ACHN (cell line): ENCODE measurements at places on chromosomes 3 and 15.
A peak's percentile ranks its signal among the peaks of the same experiment; 100 is the strongest.

DNA sequence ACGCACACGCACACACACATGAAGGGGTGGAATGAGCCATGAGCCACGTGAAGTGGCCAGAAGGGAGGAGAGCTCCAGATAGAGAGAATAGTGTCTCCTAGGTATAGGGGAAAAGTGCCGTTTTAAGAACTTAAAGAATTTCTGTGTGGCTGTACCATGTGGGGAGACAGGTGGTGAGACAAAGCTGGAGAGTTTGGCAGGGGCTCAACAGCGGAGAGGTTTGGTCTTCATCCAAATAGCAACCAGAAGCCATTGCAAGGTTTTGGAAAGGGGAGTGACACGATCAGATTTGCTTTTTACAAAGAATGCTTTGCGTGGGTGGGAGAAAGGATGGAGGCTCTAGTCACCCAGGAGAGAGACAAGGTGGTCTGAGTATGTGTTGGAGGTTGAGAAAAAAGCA is 146.0 kb downstream of the IL20RB start:
- DNase-seq, result no peak

- DNase-seq, result no peak
Observed at GRCh38 chr3:156751461-156752025, 74.6 kb upstream of the LEKR1 start.

- DNase-seq, result peak; percentile 19
Observed at GRCh38 chr3:195897853-195898415, 10.4 kb downstream of the TNK2 start.

DNA sequence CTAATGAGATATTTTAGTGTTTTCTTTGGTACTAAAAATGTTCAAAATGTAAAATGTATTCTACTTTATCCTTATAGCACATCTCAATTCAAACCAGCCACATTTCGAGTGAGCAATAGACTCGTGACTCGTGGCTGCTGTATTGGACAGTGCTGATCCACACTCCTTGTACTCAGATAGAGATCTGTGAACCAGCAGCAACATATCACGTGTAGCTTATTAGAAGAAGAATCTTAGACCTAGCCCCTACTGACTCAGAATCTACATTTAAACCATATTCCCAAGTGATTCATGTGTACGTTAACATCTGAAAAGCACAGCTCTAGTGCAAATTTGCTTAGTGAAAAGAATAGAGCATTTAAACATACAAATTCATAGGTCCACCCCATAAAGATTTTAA is 130.9 kb downstream of the IL1RAP start:
- DNase-seq, result no peak

- DNase-seq, result peak; percentile 93
Observed at GRCh38 chr3:61251174-61251972, at the start of gene FHIT. TSS of gene FHIT (minus strand) at chr3:61251452.

GRCh38 chr3:98582042-98582441 is 11.4 kb downstream of the CPOX start:
- no peak for DNase-seq

- DNase-seq, result no peak
Observed at GRCh38 chr3:114192136-114192535, 13.3 kb upstream of the DRD3 start.

- DNase-seq, result no peak
Observed at GRCh38 chr3:156837115-156837514, 11.0 kb downstream of the LEKR1 start.

DNA sequence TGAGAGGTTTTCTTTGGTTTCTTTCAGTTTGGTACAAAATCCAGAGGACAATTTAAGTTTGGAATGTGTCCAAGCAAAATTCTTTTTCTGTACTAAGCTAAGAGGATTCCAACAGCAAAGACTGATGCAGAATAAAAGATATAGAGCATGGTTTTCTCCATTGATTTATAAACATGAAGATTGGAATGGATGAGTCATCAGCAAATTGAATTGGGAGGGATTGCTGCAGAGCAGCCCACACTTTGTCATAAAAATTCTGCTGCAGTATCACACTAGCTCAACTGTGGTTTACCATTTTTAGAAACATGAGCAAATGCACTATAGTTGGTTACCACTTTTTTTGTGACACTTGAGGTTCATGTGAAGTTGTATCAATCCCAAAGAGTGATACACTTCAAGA is 16.1 kb upstream of the LARP6 start:
- no peak for DNase-seq

DNA sequence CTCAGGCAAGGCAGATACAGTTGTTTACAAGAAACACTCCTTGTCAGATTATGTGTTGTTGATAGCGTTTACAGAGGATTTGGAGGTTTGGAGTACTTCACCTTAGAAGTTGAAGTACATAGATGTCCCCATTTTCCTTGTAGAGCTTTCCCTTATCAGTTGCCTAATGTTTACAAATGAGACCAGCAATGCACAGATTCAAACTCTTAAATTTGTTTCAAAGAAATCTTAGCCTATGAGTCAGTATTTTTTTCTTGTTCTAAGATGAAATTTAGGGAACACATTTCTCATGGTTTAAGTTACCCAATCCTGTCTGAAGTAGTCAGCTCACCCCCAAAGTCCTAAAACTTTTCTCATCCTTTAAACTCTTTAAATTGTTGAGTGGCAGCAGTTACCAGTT is 6.3 kb upstream of the EIF5A2 start:
- DNase-seq, result no peak

GRCh38 chr3:56917361-56918110 is 115.8 kb upstream of the ARHGEF3 start:
- DNase-seq, result no peak

DNA sequence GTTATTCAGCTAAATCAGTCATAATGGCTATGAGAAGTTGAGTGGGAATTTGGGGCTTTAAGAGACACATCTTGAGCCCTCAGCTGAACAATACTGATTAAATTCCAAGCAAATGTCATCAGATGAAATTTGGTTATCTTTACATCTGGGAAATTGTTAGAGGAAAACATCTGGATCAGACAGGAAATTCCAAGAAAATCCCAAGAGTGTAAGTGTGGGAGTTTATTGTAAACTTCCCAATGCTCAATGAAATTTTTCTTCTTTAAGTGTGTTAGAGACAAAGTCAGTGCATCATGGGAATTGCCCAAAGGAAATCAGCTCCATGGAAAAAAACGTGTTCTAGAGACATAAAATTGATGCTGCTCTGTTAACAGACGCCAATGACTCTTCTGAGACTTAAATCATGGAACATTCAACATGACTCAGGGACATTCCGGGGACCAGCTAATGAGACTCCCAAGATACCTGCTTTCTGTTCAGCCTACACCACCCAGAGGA is 19.8 kb upstream of the DCLK3 start:
- no peak for DNase-seq

GRCh38 chr3:179840985-179841384 is 188.1 kb downstream of the USP13 start:
- peak; percentile 88 for DNase-seq

DNA sequence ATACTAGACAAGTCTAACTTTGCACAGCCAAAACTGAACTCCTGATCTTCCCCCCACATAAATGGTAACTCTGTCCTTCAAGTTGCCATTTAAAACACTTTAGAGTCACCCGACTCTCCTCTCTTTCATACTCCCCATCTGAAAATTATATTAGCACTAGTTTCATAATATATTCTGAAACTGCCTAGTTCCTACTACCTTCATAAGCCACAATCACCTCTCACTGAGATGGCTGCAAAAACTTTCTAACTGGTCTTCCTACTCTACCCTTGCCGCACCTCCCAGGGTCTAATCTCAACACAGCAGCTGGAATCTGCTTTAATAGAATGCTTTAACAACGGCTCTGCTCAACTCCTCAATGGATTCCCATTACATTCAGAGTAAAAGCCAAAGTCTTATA is 55.0 kb downstream of the GLB1 start:
- no peak for DNase-seq

- DNase-seq, result no peak
Observed at GRCh38 chr3:151789853-151790463, 24.0 kb upstream of the AADAC start.

DNA sequence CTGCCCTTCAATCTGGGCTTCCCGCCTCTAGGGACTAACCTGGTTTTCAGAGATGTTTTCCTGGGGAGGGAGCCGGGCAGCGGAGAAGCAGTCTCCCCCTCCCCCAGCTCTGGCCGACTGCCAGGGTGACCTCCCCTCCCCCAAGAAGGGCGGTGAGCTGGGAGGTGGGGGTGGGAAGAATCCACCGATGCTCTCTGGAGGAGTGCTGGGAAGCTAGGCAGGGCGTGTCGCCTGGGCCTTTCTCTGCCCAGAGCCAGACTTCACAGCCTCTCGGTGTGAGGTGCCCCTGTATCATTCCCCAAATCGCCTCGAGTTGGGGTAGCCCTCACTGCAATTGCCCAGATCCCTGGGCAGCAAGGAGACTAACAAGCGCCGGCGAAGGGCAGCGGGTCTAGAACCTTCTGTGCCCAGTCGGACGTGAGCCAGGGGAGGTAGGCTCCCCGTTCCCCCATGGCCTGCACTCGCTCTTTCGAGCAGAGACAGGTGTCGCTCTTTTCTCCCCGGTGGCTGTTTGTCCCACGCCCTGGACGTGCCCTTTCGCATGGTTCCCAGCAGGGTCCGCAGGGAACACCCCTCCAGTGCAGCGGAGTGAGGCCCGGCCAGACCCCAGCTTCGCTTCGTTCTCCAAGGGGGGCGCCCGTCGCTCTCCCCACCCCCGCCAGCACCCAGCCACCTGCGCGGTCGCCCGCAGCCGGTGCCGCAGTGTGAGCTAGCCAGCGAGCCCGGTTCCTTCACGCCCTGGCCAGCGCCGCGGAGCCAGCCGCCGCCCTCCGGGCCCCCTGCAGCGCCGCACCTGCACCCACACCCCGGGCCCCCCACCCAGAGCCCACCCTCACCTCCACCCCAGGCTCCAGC is 1.1 kb downstream of the RAB6B start:
- DNase-seq, result no peak

DNA sequence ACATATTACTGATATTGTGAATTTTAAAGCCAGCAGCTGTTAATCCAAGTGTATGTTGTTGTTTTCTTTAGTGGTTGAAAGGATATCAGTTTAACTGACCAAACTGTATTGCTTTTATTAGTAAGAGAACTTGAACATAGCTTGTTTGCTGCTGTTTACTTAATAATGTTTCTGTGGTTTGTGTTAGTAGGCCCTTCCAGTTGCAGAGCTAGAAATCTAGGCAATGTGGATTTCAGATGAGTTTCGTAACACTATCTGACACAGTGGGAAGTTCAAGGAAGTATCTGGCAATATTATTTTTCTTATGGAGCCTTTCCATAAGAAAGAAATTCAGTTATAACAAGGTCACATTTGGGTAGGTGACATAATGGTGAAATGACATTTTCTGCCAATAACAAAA is 18.5 kb downstream of the ZNF609 start:
- DNase-seq, result no peak

GRCh38 chr15:89781055-89781454 is 4.9 kb downstream of the MESP2 start:
- no peak for DNase-seq

GRCh38 chr15:28191832-28192231 is 92.7 kb upstream of the OCA2 start:
- peak; percentile 88 for DNase-seq

- no peak for DNase-seq
Observed at GRCh38 chr15:31274496-31275330, 51.9 kb upstream of the KLF13 start.

DNA sequence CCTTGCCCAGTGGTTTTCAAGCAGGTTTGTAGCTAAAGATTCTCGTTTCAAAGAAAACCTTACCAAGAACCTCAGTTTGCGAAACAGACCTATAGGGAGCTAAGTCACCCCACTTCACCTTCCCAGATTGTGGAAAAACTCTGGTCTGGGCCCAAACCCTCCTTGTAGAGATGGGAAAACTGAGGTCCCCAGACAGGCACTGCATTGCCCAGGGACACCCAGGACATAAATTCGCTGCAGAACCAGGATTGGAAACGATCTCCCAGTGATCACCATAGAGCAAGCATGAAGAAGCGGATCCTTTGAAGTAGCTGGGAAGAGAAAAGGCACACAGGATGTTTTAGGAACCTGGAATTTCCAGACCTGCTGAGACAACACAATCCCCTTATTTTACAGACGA is 85.6 kb upstream of the PIAS1 start:
- DNase-seq, result no peak

- no peak for DNase-seq
Observed at GRCh38 chr15:73329501-73330200, 39.1 kb downstream of the HCN4 start.

DNA sequence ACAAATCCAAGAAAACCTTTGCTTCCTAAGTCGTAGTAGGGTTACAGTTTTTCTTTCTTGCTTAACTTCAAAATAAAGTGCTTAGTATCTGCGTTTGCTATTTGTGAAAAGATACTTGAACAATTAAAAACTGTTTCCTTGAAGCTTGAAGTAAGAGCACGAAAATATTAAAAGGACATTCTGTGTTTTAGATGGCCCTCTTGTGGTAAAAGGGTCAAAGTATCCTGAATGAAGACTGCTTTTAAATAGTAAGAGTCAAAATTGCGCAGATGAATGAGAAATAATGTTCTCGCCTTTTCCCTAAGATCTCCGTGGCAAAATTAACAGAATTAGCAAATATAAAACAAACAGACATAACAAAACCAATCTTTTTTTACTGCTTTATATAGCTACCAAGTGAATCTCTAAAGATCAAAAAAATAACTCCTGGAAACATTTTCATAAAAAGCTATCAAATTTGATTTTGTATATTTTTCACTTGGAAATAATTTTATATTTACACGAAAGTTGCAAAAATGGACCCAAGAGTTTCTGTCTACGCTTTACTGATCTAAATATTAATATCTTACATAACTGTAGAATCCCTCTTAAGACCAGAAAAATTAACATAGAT is 175.4 kb downstream of the MBNL1 start:
- peak; percentile 71 for DNase-seq

- no peak for DNase-seq
Observed at GRCh38 chr3:69357196-69357595, 28.7 kb downstream of the FRMD4B start.

- no peak for DNase-seq
Observed at GRCh38 chr3:104547031-104547430, 819.7 kb upstream of the ALCAM start.

DNA sequence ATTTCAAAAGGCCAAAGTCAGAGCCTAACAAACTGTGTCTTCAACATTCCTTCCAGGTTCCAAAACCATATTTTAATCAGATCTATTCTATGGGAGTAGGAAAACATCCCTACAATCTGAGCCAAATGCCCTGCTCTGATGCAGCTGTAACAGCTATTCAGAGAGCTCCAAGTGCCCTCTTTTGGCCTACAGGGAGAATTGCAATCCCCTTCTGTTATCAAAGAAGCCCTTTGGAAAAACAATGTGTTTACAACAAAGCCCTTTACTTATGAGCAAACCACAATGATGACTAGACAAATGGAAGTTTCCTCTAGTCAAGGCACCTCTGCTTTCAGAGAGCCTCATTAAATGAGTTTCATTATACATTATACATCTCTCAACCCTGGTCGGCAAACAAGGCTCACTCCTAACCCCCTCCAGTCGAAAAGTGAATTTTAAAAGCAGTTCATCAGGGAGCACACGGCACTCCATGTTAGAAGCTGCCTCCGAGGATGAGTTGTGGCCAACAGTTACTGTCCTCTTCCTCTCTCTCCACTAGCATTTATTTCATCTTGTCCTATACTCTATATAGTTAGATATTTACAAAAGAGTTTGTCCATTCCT is 42.6 kb upstream of the TMCO5A start:
- peak; percentile 44 for DNase-seq

- DNase-seq, result no peak
Observed at GRCh38 chr3:194197981-194198695, 62.2 kb downstream of the HES1 start.

GRCh38 chr3:82030916-82031315 is 269.5 kb upstream of the GBE1 start:
- no peak for DNase-seq

GRCh38 chr15:51751697-51752683 is 593 bp downstream of the TMOD2 start:
- DNase-seq, result no peak
